ENCODE measurements at places on chromosomes 16 and 17.

DNA sequence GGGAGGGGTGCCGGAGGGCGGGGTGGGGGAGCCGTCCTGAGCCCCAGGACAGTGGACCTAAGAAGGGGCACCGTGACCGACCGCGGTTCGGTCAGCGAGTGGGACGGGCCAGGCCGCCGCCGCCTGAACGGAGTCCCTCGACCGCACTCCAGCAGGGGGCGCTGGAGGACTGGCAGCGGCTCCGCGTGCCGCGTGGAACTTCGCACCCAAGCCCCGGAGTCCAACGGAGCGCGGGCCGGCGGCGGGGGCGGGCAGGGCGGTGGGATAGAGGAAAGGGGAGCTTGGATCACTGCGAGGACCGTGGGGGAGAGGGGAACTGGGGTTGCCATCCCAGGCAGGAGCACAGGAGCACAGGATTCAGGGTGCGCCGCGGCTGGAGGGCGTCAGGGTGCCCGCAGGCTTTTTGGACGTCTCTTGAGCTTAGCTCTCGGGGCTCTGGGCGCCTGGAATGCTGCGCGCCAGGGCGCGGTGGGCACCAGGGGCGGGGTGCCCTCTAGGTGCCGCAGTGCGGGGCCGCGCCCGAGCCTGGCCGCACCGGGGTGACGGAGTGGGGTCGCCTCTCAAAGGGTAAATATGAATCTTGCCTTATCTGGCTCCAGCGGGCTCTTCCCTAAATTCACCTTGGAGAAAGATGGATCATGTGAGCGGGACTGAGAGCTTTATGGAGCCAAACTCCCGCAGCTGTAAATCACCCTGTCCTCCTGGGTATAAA, 379 bp upstream of the OTOP2 start:
- DNase-seq: peak; percentile 15

DNA sequence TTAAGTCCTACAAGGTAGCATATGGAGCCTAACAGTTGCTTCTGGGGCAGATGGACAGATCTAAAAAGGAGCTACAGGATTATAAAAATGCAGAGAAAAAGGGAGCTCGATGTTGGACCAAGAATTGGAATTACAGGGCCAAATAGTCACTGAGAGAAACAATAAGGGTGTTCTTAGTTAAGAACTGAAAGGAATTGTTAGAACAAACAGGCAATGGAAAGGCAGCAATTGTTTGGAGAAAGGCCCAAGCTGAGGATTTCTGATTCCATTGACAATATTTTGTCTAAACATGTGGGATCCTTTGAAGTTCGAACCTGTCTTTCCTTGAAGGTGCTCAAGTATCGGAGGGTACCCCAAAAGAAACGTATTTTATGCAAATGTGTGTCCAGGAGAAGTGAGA, 513.6 kb upstream of the CDH8 start:
- DNase-seq: no peak

DNA sequence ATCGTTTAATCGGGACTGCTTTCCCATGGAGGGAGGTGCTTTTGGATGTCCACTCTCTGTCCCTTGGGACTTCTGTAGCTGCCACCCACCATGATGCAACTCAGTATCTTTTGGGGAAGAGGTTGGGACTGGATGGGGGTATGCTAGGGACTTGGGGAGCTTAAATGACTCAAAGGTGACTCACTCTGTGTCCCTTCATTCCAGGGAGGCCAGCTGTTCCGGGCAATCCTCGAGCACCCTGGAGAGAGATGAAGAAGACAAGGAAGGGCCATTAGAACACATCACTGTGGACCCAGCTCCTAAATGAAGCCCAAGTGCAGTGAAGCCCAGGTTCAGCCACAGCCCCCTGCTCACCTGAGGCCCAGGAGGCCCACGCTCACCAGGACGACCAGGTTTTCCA, 4.6 kb downstream of the COL1A1 start:
- no peak for DNase-seq

GRCh38 chr16:85555719-85556455, 57.2 kb upstream of the GSE1 start:
- DNase-seq: no peak

- no peak for DNase-seq
Measured at GRCh38 chr17:79465011-79465680, 145.7 kb downstream of the RBFOX3 start.

GRCh38 chr16:66212428-66212827, 154.1 kb upstream of the CDH5 start:
- DNase-seq: no peak

GRCh38 chr16:8342276-8342675, 248.0 kb downstream of the TMEM114 start:
- no peak for DNase-seq

GRCh38 chr17:73902416-73903181, 258.4 kb upstream of the SDK2 start:
- DNase-seq: no peak

GRCh38 chr17:10369239-10369638, 3.6 kb downstream of the MYH13 start:
- DNase-seq: no peak

DNA sequence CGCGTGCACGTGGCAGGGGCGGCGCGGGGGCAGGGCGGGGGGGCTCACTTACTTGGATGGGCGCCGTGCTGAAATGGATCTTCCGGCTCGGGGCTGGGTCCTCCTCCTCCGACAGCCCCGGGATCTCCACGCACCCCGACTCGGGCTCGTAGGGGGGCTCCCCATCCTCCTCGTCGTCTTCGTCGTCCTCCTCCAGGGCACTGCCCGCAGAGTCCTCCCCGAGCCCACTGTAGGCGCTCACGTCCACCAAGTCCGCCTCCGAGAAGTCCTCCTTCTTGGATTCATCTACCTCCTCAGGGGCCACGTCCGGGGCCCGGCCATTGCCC, 1.4 kb downstream of the PPP1R9B start:
- DNase-seq: no peak

DNA sequence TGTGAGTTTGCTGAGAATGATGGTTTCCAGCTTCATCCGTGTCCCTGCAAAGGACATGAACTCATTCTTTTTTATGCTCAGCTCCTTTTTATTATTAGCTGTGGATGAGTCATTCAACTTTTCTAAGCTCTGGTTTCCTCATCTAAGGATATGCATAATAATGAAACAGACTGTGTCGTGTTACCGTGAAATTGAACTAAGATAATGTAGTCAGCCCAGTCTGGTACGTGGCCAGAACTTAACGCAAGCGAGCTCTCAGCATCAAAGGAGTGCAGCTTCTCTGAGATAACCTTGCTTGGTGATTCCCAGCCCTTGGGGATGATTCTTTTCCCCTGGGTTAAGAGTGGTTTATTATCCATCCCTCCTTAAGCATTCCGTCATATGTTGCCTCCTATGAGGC, 454.3 kb upstream of the EEF2KMT start:
- no peak for DNase-seq

- no peak for DNase-seq
Measured at GRCh38 chr17:29954405-29954804, 13.0 kb downstream of the EFCAB5 start.

All from KG1 (cell line).